Motor neuron (in vitro differentiated cells): ENCODE measurements at places on chromosomes 4 and X. TPM values are rescaled to one million over a fixed set of nuclear protein-coding genes. Genes with fewer than 3 reads are reported as not detected.
A peak's percentile ranks its signal among the peaks of the same experiment; 100 is the strongest.

The ATP1B4 gene
- 0.06 TPM in 1 of 2 replicates, not detected in the other for total RNA-seq

The WFS1 gene
- 5.2 and 5.9 TPM in 2 replicates for total RNA-seq

DNA sequence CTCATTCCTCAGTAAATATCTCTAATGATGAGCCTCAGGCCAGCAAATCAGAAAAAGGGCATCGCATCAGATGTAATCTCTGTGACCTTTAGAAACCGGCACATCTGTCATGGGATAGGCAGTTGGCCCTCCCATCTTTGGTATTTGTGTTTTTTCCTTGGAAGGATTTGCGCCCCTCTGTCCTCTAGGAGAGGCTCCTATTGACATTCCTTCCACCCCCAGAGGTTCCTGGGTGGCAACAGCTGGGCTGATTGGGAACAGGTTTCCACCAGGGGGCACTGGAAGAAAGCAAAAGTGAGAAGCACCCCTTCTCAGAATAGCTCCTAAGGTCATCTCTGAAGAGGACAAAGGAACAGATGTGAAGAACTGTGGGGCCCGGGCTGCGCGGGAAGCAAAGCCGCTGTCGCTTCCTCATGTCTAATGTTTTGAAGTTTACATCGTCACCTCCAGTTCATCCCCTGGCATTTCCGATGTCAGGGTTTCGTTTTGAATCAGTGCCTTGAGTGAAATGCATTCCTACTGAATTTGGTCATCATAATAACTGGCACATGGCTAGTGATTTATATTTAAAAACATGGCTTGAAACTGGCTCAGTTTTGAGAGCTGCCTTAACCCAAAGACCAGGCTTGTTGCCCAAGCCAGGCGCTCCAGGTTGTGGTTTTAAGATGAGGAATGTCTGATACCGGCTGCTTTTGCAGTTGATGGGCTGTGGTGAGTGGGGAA, 6.2 kb downstream of the TXK start:
- ATAC-seq, result peak; percentile 26

The ZFP92 gene
- under 0.01 and 0.07 TPM in 2 replicates for total RNA-seq

GRCh38 chr4:99459546-99460042, 24.5 kb upstream of the ADH7 start:
- no peak for ATAC-seq

DNA sequence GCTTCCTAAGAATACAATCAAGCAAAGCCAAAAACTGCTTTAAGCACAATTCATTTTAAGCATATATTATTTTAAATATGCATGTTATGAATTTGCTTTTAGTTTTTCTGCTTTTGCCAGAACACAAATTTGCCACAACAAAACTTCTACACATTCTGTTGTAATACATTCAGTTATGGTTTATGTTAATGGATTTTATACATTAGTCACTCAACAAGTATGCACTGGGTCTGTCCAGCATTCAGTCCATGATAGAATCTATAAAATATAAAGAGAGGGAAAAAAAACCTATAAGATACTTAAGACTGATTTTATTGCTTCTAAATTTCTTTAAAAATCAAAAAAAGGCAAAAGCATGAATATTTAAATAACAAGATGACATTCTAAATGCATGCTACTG, 22.2 kb downstream of the IQCM start:
- ATAC-seq, result no peak

GRCh38 chrX:39260965-39261364, 459.7 kb downstream of the MID1IP1 start:
- ATAC-seq, result no peak

DNA sequence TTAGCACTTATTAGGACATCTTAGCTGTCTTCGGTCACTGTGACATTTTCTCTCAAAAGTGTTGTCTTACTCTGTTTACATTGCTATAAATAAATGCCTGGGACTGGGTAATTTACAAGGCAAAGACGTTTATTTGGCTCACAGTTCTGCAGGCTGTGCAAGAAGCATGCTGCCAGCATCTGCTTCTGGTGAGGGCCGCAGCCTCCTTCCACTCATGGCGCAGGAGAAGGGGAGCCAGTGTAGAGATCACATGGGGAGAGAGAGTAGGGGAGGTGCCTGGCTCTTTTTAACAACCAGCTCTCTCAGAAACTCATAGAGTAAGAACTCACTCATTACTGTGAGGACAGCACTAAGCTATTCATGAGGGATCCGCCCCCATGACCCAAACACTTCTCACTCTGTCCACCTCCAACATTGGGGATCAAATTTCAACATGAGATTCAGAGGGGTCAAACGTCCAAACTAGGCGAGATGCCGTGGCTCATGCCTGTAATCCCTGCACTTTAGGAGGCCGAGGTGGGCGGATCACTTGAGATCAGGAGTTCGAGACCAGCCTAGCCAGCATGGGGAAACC, 43.5 kb upstream of the HERC6 start:
- peak; percentile 39 for ATAC-seq

- no peak for ATAC-seq
Observed at GRCh38 chrX:19800821-19801374, 86.5 kb downstream of the SH3KBP1 start.

- no peak for ATAC-seq
Observed at GRCh38 chr4:35166466-35166865, 1077.8 kb downstream of the ARAP2 start.

DNA sequence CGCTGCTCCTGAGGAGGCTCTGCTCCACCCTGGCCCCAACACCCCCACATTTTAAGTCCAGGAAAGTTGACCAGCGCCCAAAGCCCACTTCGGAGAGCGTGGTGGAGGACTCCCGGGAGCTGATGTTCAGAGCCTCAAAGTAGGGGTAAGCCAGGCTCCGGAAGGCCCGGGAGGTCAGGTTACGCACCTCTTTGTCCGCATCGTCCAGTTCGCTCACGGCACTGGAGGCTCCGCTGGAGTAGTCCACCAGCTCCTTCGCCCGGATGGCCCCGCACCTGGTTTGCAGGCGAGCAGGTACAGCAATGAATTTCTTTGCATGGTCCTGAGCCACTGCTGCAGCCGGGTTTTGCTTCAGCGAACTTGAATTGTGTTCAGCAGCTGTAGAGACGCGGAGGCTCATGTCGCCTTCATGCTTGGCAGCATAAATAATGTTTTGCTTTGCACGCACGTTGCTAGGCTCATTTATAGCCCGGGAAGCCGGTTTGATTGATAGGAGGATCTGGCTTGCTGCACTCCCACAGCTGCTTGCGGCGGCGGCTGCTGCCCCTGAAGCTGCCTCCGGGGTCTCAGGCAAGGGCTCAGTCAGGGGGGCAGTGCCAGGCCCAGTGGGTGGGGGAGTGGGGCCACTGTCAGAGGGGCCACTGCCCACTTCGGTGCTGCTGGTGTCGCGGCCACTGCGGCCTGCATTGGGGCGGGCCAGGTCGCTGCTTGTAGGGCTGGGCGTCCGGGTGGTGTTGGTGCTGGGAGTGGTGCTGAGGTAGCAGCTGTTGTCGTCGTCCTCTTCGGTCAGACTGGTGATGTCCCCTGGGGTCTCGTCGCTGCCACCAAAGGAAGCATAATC, 4.8 kb downstream of the C4orf54 start:
- peak; percentile 72 for ATAC-seq

DNA sequence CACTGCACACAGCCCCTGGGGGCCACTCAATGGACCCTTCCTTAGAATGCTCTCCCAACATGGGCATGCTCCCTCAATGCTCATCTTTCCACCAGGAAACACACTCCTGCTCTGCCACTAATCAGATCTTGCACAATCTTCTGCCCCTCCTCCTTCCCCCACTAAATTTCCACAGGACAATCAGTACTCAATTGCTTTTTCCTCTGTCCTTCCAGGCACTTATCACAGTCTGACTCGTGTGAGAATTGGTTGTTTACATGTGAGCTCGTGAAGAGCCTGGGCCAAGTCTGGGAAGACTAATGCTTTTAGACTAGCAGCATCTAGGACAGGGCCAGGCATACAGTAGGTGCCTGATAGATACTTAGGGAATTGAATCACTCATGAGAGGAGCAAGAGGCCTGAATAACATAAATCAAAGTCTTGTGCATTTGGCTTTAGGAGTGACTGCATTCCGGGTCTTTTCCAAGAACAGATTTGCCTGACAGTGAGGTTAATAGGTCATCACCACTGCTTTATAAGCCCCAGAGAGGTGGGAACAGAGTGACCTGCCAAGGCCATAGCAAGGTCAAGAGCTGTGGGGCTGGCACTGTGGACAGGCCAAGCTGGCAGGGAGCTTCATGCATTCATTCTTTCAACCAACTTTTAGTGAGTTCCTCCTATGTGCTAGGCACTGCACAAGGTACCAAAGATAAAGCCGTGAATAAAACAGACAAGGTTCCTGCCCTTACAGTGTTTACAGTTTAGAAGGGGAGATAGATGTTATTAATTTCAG, 55.0 kb downstream of the PRPS1 start:
- ATAC-seq, result peak; percentile 46

The TEX13C gene
- not detected in 2 replicates for total RNA-seq

DNA sequence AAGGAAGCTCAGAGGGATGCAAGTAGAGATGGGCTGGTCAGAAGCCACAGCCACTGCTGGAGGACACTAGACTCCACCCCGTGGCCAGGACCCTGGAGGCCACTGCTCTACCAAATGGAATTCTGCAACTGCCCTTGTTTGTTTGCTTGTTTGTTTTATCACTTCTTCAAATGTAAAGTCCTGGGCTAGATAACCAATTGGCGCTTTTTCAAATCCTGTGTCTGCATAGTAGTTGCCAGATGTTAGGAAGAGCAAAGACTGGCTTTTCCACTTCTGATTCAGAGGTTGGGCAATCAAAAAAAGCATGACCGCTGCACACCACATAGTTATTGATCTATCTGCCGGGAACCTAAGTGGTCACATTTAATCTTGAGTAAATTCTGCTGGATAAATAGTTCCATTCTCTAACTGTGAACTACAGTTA, 255.2 kb upstream of the SFRP2 start:
- no peak for ATAC-seq

DNA sequence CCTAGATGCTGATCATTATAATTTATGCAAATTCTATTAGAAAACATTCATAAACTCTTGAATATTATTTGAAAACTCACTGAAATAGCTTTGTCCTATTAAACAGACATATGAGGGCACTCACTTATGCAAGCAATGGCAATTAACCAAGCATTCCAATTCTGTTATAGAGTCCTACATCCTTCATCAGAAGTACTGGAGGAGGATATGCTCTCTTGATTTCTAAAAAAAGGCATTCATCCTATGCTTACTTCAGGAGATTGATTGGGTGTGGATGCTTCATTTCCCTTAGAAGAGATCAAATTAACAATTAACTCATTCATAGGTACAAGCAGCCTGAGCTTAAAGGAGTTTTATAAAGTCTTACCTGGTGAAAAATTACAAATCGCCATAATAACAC, 1317.2 kb downstream of the PCDH7 start:
- ATAC-seq, result no peak

GRCh38 chr4:173367285-173367684, 3.5 kb upstream of the SAP30 start:
- ATAC-seq, result no peak

GRCh38 chr4:30385650-30386049, 334.5 kb upstream of the PCDH7 start:
- no peak for ATAC-seq

GRCh38 chrX:93580634-93581033, 92.7 kb downstream of the NAP1L3 start:
- no peak for ATAC-seq

DNA sequence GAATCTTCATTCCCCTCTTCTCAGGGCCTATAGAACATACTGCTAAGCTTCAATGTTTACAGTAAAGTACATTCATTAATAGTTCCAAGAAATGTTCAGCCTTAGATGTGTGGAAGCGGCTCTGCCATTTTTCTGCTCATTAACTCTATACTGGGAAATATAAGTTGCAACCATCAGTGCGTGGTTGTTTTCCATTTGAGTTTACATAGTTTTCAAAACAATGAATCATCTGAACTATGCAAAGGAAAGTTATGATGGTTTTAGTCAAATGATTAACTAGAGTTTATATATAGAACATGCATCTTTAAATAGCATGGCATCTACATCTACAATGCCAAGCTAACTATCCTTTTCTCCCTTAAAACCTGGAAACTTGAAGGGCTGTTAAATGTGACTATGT, 29.6 kb downstream of the LEF1 start:
- ATAC-seq, result no peak

DNA sequence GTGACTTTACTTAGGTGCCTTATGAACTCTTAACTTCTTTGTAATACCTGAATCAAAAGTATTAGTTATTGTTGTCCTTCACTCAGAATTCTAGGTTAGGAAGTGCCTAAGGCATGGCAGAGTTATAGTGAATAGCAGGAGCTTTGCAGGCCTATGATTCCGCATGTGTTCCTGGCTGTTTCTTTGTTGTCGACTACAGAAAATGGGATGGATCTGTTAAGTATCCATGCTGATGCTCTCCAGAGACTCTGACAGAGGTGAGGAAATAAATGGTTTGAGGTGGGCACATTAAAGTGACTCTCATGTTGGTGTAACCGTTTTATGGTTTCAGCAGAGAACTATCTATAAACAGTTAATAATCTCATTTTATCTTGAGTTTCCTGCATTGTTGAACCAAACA, 1601.3 kb downstream of the PCDH7 start:
- no peak for ATAC-seq

The CENPVL2 gene
- total RNA-seq, result not detected in 2 replicates

The LDOC1 gene
- 26.6 and 29.1 TPM in 2 replicates for total RNA-seq

- no peak for ATAC-seq
Observed at GRCh38 chrX:40169193-40170101, 71.7 kb upstream of the BCOR start.

The MAGEA12 gene
- 0.19 TPM in 1 of 2 replicates, not detected in the other for total RNA-seq

- no peak for ATAC-seq
Observed at GRCh38 chr4:159543831-159544230, 441.0 kb downstream of the RAPGEF2 start.

- ATAC-seq, result no peak
Observed at GRCh38 chr4:163164591-163164990, 2.1 kb downstream of the NAF1 start.

GRCh38 chrX:111850975-111851374, 25.0 kb upstream of the TRPC5OS start:
- no peak for ATAC-seq

The MAGEC2 gene
- not detected in 2 replicates for total RNA-seq

The RTL5 gene
- 1.6 and 2.1 TPM in 2 replicates for total RNA-seq

- ATAC-seq, result no peak
Observed at GRCh38 chr4:148170408-148171365, 271.5 kb downstream of the NR3C2 start.

The PDLIM3 gene
- total RNA-seq, result 272 and 291 TPM in 2 replicates

The STARD8 gene
- 5.0 and 6.9 TPM in 2 replicates for total RNA-seq

GRCh38 chr4:127642169-127642568, 9.4 kb downstream of the INTU start:
- ATAC-seq, result no peak

The SHOX gene
- 0.11 and 0.41 TPM in 2 replicates for total RNA-seq

GRCh38 chr4:93748373-93749291, 79.9 kb upstream of the ATOH1 start:
- ATAC-seq, result no peak
